ENCODE measurements at places on chromosomes 4 and X.

DNA sequence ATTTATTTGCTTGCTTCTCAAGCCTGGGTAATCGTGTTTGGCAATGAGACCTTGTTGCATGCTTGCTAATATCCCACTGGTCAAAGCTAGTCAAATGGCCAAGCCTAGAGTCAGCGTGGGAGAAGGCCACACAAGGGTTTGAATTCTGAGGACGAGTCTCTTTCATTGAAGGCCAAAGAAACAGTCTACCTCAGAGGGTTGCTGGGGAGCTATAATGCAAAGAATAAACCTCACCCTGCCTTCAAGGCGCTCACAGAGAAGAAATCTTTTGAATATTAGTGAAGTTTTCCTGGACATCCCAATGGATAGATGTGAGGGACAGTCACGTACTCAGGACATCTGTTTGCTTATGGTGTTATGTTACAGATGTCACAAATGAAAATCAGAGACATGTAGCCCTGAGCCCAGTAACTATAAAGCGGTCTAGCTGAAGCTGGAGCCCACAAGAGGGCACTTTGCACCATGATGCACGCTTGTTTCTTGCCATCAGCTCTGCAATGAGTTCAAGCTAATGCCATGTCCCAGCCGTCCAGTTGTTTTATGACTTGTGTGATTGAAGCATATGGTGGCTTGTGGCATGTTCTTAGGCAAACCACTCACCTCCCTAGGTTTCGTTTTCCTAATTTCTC is 1.1 kb upstream of the TLR3 start:
- DNase-seq = peak; percentile 5

- DNase-seq = no peak
Measured at GRCh38 chr4:121034017-121034416, 38.3 kb downstream of the NDNF start.

- no peak for DNase-seq
Measured at GRCh38 chr4:15065516-15065915, 63.2 kb downstream of the CPEB2 start.

DNA sequence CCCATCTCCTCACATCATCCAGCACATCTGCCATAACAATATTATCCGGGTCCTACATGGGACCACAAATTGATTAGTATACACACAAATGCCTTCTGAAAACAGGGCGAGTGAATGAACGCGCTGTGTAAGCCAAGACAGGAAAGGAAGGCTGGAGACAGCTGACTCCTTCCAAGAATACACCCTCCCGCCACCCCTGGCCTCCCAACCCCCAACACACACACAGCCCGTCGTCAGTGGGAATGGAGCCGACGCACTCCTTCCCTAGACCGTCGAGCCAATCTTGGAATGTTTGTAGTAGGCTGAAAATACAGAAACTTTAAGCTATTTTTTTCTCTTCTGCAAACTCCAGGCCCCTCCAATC is 319 bp upstream of the MAGEH1 start:
- DNase-seq = no peak

- DNase-seq = no peak
Measured at GRCh38 chrX:67723580-67724351, 179.9 kb downstream of the AR start.

Data from activated T-cell treated with anti-CD3 and anti-CD28 coated beads for 4 hours (primary cell).